ENCODE measurements at places on chromosomes 12 and 14. TPM values are rescaled to one million over a fixed set of nuclear protein-coding genes. Genes with fewer than 3 reads are reported as not detected.

The SLCO1B1 gene
- total RNA-seq = not detected

The USP44 gene
- 3.2 TPM for total RNA-seq

The CACNB3 gene
- 17.1 TPM for total RNA-seq

The GZMB gene
- 1,728 TPM for total RNA-seq

The LRIG3 gene
- 0.27 TPM for total RNA-seq

The RFX4 gene
- not detected for total RNA-seq

The BORCS5 gene
- total RNA-seq = 18.1 TPM

The SMCO2 gene
- total RNA-seq = 1.4 TPM

The TEAD4 gene
- total RNA-seq = 0.74 TPM

The BEGAIN gene
- 1.2 TPM for total RNA-seq

The PAH gene
- total RNA-seq = not detected

The SALL2 gene
- total RNA-seq = 1.2 TPM

The KRT1 gene
- 0.51 TPM for total RNA-seq

The TRMT5 gene
- 9.0 TPM for total RNA-seq

The SYT10 gene
- not detected for total RNA-seq

The LBHD2 gene
- not detected for total RNA-seq

The MYRFL gene
- total RNA-seq = 0.10 TPM

The DCAF5 gene
- total RNA-seq = 49.5 TPM

The BDKRB2 gene
- total RNA-seq = not detected

The ENDOU gene
- total RNA-seq = not detected

The CMA1 gene
- not detected for total RNA-seq

The PRH2 gene
- total RNA-seq = not detected

The CCDC175 gene
- total RNA-seq = not detected

The MAPKAPK5 gene
- total RNA-seq = 49.6 TPM

The LTBR gene
- total RNA-seq = 0.20 TPM

The ASCL1 gene
- total RNA-seq = not detected

The OVCH1 gene
- not detected for total RNA-seq

The FITM1 gene
- total RNA-seq = 1.1 TPM

The RASSF8 gene
- total RNA-seq = 1.6 TPM

The INSM2 gene
- total RNA-seq = not detected
